ENCODE measurements at places on chromosomes 1 and 21.

GRCh38 chr1:45864167-45865106 lies 61.0 kb downstream of the MAST2 start:
- no peak for DNase-seq

GRCh38 chr1:210855440-210855839 lies 278.5 kb downstream of the KCNH1 start:
- DNase-seq: peak; percentile 20

DNA sequence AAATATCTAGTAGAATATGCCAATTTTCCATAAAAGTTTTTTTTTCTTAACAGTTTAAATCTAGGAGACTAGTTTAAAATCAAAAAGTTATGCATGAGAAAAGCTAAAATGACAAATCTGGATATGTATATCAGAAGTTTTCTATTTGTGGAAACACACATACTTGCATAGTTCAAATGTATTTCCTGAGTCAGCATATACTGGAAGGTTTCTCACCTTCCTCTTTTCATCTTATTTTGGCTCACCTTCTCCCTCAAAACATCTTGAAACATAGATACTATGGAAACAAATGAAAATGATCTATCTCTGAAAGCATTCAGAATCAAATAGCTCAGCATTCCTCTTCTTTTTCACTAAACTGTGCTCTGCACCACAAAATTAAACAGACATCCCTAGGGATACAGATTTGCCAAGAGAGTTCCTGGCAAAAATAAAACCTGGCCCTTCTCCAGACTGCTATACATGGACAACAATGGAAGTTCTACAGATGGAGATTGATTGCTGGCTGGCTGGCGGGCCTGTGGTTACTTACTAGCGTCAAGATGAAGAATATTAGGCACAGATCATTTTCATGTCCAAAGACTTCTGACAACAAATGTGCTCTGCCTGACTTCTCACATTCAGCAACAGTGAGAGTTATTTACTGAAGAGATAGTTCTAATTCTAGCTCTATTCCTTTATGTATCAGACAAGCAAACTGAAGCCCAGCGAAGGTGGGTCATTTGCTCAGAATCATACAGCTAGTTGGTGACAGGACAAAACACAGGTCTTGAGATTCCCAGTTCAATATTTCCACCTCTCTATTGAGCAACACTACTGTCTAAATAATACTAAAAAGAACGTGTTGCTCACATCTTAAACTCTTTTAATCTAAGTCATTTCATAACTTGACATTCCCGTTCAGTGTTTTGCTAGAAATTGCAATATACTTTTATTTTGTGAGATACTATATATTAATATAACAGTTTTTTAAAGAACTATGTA lies 26.6 kb downstream of the DIPK1A start:
- DNase-seq: no peak

DNA sequence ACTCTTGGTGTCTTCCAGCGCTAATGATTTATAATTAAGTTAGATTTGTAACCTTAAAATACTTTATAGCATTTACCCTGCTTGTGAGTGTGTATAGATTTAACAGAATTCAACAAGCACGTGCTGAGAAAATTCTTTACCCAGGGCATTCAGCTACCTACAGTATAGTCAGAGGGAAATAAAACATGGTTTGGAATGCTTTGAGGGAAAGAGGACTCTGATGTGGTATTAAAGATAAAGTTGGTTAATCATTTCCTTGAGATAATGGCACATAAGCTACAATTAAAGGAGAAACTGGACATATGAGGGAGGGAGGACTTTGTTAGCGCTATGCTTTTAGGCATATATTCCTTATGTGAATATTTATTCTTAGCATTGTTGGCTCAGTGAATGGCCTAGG lies 26.4 kb upstream of the IL12RB2 start:
- no peak for DNase-seq

DNA sequence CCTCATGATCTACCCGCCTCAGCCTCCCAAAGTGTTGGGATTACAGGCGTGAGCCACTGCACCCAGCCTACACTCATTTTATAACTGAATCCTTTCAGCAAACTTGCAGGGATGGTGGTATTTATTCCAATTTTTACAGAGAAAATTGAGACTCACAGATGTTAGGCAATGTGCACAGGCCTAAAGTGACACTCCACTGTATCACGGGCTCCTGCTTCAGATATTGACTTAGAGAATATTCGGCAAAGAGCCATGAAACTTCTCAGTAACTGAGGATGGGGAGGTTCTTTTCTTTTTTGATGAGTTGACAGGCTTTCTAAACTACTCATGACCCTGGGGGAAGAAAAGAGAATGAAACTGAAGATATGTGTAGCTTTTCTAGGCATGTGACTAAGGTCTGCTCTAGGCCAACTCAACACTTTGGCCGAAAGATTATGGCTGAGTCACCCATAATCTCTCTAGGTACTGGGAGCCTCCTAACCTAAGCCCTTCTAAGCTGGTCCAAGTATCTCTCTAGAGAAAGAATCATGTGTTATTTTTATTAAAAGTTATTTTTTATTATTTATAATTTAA lies 19.9 kb upstream of the PTCH2 start:
- DNase-seq: no peak

GRCh38 chr1:241533326-241534115 lies 1.3 kb downstream of the KMO start:
- no peak for DNase-seq

DNA sequence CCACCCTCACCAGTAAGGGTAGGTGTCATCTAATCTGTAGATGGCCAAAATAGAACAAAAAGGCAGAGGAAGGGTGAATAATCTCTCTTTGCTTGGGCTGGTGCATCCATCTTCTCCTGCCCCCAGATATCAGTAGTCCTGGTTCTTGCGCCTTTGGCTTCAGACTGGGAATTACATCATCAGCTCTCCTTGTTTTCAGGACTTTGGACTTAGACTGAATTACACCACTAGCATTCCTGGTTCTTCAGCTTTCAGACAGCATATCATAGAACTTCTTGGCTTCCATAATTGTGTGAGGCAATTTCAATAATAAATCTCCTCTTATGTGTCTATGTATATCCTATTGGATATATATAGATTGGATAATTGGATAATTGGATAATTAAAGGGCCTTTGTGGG lies 403.0 kb upstream of the USP24 start:
- no peak for DNase-seq

GRCh38 chr1:6545276-6546112 lies 8.8 kb downstream of the NOL9 start:
- no peak for DNase-seq

DNA sequence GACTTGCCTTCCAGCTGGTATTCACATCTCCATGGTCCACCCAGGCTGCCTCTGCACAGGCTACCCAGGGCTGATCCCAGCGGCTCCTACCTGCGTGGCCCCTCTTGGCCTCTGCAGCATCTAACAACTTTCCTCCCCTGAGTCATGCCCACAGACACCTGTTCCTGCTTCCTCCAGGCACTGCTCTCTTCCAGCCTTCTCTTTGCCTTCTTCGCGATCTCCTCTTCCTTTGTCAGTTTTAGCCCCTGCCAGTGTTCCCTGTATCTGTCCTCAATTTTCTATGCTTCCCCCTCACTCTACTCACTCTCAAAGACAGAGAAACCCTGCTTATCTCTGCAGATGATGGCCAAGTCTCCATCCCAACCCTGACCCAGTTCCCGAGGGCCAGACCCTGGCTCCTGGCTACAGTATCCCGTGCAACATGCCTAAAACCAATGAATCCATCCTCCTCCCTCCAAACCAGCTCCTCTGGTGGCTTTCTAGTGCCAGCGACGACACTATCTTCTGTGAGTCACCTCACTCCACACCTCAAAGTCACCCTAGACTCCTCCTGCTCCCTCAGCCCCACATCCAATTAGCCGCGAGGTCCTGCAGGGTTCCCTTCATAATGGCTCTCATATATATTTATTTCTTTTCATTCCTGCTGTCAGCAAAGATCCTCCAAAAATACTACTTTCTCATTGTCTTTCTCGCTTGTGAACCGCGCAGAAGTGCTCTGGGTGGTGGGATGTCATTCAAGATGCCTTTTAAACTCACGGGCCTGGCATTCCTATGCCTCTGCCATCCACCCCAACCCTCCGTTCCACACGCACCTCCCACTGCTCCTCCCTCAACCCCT lies 259.2 kb downstream of the TOMM20 start:
- no peak for DNase-seq

GRCh38 chr1:210655511-210655910 lies 326.8 kb downstream of the HHAT start:
- DNase-seq: no peak

DNA sequence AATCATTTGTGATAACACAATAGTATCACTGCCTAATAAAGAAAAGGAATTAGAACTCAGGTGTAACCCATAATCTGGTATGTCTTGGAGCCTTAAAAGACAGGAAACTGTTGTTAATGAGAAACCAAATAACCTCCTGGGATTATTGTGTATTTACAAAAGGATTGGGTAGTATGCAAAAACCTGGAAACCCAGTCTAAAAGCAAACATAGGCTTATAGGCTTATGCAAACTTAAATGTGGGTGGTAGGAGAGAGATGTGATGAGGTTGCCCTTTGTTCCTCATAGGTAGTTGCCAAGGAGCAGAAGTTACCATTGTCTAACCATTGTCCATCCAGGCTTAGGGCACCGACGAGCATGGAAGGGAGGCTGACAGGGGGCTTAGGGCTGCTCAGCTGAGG lies 165.8 kb downstream of the AK5 start:
- DNase-seq: no peak

DNA sequence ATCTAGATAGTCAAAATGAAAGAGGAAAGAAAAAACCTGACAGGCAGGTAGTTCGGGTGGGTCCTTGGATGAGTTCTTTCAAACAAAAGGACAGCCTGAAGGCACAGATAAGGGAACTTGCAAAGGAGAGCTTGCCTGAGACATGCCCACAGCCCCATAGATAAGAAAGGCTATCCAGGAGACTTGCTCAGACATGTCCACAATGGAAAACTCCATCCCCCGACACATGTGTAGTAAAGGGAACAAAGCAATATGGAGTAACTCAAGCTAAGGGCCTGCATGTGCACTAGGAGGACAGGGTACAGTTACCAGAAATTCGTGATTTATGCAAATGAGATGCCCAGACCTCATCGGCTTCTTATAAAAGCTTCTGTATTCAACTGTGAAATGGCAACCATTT lies 281.5 kb downstream of the NEGR1 start:
- DNase-seq: no peak

GRCh38 chr21:27953340-27954045 lies 986.6 kb upstream of the ADAMTS5 start:
- no peak for DNase-seq

DNA sequence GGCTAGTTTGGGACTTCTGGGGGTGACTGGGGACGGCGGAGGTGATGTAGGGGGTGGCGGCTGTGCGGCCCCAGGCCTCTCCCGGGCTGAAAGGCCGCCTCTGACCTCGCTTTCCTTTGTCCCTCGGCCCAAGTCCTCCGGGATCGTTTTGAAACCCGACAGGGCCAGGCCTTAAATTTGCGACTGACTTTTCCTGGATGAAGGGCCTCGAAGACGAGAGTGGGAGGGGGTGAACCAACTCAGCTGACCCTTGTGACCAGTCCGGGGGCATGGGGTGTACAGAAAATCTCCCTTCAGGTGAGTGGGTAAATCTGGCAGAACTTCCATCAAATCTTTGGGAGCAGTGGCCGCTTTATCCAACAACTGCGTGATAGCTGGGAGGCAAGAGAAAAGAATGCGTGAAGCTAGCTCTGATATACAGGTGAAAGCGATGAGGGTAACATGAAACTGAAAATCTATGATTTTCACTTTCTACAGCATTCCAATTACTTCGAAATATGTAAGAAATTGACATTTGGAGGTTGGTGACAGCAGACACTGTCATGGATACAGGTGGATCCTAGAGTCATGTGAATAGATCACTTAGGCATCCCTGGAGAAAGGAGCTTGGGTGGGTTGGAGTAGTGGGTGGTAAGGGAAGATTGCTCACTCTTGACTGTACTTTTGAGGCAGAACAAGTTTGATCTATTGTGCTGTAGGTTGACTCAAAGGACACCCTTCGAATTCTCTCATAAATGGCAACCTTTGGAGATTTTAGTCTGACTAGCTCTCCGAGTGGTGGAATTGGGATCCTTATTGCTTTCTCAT lies 885 bp downstream of the AHCYL1 start:
- no peak for DNase-seq

GRCh38 chr1:201781437-201781836 lies 47.5 kb upstream of the IPO9 start:
- DNase-seq: no peak

DNA sequence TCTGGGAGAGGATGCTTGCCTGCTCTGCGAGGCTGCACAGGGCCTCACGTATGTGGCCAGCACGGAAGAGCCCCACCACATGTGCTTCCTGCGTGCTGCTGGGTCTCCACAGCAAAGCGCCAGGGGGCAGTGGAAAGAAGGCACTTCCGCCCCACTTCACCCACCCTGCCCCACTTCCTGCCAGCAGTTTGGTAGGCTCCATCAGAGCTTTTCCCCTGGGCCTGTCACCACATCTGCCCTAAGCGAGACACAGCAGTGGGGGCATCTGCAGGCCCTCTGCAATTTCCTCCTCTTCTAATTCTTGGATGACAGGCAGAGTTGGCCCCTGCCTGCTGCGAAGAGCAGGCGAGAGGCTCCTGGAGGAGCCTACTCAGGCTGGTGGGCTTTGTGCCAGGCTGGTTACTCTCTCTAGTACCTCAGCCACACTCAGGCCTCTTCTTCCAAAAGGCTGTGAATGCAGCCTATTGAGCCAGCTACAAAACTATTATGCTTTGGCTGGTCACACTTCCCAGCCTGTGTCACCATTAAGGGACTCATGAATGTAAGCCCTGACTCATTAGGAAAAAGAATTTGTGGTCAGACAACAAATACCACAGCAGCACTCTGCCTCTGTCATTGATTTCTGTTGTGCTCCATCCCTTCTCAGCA lies 25.0 kb downstream of the CD244 start:
- no peak for DNase-seq

GRCh38 chr1:15272009-15272781 lies 25.2 kb downstream of the FHAD1 start:
- peak; percentile 69 for DNase-seq

DNA sequence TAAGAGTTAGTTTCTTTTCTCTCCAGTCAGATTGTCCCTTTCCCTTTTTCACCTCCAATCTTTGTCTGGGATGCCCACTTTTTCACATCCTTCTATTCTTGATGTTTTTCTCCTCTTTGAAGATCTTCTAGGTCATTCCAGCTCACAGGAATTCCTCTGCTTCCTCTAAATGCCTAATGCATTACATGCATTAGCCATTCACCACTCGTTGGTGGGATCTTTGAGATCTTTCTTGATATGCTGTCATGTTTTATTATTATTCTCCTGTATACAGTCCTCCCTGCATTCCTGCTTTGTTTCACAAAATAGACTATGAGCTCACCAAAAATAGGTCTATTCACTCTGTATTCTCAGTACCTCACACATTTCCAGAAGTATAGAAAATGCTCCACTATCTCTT lies 129.0 kb downstream of the LYPLAL1 start:
- no peak for DNase-seq

DNA sequence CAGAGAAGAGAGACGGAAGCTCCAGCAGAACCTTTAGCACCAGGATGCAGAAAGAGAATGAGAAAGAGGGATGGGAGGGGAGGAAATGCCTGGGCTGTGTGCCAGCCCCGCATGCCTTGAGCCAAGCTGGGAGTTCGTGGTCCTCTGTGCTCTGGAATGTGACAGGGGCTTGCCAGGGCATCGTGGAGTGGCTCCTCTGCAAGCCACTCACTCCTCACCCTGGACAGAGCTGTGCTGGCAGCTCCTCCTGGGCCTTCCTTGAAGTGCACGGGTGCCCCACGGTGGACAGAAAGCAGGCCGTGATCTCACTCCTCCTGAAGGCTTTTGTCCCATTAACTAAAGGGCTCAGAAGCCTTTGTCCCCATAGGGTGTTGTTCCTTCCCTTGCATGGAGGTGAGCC lies 34.8 kb upstream of the PRELP start:
- peak; percentile 32 for DNase-seq

Data from WTC11 (cell line).